GM12891 (cell line): ENCODE measurements at places on chromosomes 2 and 18.

GRCh38 chr18:44579745-44580144, 100.9 kb upstream of the SETBP1 start:
- DNase-seq = no peak

DNA sequence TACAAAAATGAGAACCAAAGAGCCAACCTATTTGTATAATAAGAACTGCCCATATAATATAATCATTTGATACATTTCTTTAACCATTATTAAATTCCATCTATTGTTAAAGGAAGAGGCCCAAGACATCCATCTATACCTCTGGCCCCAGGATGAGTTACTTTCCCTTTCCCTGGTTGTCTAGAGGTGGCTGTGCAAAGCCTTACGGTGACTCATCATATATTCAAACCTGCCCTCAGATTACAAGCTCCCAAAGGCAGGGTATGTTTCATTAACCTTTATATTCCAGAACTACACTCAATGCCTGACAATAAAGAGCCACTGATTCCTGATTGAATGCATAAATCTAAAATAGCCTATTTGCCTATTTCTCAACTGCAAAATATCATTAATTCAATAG, 105.8 kb upstream of the PID1 start:
- DNase-seq = no peak

GRCh38 chr2:222883420-222883819, 22.6 kb downstream of the ACSL3 start:
- DNase-seq = no peak

DNA sequence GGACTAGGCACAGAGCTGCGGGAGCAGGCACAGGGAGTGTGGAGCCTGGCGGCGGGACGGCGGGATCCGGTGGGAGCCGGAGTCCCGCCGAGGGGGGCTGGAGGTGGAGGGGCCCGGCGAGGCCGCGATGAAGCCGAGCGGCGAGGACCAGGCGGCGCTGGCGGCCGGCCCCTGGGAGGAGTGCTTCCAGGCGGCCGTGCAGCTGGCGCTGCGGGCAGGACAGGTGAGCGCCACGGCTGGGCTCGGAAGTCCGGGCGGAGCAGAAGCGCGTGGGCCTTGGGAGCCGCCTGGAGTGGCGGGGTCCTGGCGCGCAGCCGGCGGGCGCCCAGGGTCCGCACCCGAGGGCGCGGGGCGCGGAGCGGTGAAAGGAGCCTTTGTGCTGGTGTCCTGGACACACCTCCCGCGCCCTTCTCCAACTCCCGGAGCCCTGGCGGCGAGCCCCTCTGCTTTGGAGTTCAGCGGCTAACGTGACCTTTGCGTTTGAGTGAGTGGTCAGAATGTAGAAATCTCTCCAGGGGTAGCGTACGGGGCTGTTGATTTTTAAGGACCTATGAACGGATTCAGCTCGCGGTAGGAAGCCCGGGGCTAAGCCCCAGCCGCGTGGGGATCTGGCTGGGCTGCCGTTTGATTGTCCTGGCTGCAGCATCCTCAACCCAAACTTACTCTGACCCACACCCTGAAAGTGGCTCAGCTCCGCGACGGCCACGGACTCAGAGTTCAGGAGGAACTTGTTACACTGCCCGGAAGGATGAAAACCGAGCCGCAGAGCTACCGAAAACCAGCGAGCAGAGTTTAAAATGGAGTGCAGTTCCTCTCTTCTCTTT, 448 bp downstream of the IMPA2 start:
- DNase-seq = no peak

GRCh38 chr2:100755441-100755840, 64.5 kb upstream of the NPAS2 start:
- no peak for DNase-seq

DNA sequence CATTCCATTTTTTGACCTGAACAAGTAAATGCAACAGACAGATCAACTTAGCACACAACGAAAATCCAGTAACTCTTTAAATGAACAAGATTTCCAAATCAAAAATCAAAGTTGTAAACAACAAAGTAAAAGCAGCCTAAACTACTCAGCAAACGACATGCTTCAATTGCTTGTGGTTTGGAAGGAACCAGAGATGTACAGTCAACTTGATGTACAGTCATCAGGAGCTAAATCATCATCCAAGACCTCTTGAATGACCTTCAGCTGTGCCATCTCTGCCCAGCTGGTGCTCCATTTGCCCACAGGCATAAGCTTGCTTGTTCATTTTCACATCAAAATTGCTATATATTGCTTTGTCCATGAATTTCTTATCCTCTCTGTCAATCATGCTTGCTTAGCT, 109.8 kb downstream of the UPP2 start:
- DNase-seq = no peak

DNA sequence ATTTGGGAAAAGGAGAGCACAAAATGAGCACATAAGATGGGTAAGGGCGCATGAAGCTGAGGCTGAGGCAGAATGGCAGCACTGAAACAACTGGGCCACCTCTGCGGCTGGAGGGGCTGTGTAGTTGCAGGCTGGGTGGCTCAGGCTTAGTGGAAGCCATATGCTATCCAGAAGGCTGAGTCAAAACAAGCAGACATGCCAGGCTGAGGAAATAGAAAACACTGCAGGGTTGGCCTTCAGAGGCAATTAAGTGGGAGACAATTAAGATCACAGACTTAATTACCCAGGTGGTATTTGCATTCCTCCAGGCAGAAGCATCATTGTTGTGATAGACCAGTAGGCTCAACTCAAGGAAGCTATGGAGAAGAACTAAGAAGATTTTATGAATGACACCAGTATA, 11.4 kb upstream of the XPO1 start:
- no peak for DNase-seq

- DNase-seq = no peak
Observed at GRCh38 chr2:236871500-236872001, 214.1 kb upstream of the COPS8 start.

DNA sequence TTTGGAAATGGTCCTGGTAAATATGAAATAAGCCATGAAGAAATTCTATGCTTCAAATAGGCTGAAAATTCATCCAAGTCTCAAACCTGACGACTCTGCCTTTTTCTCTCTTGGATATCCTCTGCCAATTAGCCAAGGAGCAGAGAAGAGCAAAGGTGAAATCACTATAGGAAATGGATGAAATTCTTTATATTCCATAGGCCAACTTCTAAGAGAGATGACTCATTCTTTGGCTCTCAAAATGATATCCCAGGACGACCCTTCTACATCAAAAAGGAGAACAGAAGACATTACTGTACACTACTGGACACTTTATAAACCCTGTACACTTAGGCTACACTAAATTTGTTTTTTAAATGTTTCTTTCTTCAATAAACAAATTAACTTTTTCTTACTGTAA, 22.7 kb downstream of the PDE1A start:
- DNase-seq = no peak

- no peak for DNase-seq
Observed at GRCh38 chr2:9174771-9175437, 31.7 kb upstream of the ASAP2 start.

DNA sequence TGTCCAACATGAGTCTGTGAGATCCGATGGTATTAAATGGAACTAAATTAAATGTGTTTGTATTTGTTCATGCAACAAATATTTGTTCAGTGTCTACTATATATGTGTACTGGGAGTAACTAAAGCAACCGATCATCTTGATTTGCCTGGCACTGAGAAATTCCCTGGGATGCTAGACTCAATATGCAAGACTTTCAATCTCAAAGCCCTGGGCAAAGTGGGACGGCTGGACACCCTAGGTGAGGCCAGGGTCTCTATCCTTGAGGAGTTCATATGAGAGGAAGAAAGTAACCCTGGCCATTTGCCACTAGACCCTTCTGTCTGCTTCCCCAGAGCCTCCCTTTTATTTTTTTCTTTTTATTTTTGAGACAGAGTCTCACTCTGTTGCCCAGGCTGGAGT, 44.0 kb upstream of the HPCAL1 start:
- no peak for DNase-seq

- no peak for DNase-seq
Observed at GRCh38 chr2:186636800-186637496, 47.1 kb downstream of the ITGAV start.

- no peak for DNase-seq
Observed at GRCh38 chr2:105388971-105389381, 9.9 kb downstream of the FHL2 start.

GRCh38 chr2:24548058-24548457, 57.0 kb downstream of the NCOA1 start:
- DNase-seq = no peak

DNA sequence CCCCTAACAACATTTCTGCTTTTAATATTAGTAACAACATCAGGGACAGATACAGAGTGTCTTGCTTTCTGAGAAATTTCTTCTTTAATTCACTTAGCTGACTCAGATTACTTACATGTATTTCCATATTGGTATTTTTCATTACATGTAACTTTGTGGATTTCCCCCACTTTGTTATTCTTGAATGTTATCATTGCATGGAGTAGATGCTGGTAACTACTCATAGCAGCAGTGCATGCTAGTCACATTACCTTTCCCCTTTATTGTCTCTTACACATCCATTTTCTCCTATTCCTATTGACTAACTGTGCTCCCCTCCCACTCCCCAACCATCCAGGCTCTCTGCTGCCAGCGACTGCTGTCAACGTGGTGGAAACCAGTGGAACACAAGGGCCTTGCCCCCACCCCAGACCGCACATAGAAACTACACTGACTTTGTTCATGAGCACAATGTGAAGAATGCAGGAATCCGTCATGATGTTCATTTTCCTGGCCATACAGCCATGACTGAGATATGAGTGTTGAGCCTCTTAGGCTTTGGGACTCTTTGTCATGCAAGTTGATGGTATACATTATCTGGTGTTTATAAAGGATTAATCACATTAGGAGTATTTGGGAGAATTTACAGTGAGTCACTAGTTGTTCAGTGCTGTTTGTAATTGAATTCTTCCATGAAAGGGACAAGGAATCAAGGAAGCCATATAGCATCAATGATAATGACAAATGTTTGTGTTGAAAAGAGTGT, 91.0 kb downstream of the EPB41L5 start:
- no peak for DNase-seq

DNA sequence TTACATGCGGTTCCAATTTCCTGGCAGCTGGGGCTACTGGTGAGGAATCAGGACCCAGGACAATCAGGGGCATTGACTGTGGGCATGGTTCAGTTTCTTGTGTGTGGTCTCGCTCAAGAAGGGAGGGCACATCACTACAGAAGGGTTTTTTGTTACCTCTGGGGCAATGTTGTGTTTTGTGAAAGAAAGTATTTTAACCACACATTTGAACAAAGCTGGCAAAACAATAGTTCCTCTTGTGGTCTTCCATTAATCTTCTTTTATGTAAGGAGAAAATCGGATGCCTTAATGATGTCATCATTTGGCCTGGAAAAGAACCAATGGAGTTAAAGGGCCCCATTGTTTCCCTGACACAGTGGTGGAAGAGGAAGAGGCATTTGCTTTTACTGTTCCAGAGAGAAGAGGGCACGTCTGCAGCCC, 197.4 kb downstream of the SH3BP4 start:
- no peak for DNase-seq

- no peak for DNase-seq
Observed at GRCh38 chr2:241742320-241742939, 8.0 kb downstream of the D2HGDH start.

DNA sequence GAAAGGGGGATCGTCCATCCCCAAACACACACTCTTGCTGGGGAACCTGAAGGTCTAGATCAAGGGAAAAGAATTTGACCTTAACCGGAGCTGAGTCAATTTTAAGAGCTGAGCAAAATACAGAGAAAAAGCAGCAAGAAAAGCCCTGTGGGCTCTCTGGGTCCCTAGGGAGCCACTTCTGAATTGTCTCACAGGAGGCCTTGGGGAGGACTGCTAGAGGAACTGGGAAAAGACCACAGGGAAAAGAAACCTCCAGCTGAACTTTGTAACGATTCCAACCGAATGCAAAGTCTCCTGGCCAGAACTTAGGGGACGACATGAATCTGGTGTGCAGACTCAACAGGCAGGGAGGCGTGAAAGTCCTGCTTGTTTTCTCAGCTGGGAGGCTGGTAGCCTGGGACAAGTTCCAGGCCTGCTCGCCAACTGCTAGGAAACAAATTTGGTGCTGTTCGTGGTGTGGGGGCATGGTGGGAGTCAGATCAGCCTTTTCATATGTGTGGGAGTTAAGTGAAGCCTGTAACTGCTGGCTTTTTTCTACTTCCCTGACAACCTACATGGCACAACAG, 644.6 kb upstream of the CNTNAP5 start:
- DNase-seq = no peak

DNA sequence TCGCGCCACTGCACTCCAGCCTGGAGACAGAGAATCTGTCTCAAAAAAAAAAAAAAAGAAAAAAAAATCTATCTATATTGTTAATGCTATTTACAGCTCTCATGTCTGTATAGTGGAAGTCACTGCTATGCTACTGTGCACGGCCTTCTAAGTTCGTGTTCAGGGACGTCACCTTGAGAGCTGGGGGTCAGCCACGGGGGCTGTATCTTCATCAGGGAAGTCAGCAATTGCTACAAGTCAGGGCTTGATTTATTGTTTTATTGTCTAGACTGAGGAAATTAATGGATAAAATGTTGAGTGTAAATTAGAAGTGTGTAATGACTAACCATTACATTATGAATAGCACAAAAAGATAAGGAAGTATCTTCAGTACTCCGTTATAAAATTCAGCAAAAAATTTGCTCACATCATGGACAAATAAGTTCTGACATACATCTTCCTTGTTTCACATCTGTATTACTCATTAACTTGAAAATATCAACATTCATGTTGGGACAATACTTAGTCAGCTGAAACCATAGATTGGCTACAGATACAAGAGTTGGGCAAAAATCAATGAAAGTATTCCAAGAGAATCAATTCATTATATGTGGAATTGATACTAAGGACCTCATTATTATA, 136.6 kb upstream of the SEC11C start:
- DNase-seq = no peak

- no peak for DNase-seq
Observed at GRCh38 chr2:158325782-158326340, 130.7 kb downstream of the CCDC148 start.

DNA sequence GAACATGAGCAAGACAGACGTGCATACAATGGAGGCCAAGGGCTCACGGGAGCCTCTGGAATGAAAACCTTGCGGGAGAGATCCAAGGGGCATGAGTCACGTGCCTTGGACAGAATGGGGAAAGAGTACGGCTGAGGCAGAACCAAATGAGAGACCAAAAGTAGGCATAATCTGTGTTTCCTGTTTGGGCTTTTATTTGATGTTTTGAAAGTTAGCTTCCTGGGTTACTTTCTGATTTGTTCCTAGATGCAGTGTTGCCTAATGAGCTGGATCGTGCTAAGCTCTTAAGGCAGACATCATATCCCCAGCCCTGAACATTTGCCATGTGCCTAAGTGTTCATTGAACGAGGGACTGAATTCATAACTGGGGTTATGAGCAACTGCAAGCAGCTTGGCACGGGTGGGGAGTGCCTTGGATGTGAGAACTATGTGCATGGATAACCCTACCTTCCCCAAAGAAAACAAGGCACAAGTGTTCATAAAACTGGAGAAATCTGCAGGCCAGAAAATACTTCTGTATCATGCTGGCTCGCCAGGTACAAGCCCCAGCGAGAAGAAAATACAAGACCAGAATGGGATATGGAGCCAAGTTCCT, 60.3 kb upstream of the RPL31 start:
- no peak for DNase-seq

- DNase-seq = no peak
Observed at GRCh38 chr18:46715062-46715461, 41.8 kb downstream of the ST8SIA5 start.
